Hematopoietic multipotent progenitor cell treated with erythropoietin and hydrocortisone succinate and interleukin-3 and kit ligand, for 4 days (in vitro differentiated cells): ENCODE measurements at places on chromosomes 12 and 14.

- DNase-seq = no peak
Observed at GRCh38 chr12:97943359-97943758, 480.8 kb downstream of the RMST start.

- DNase-seq = no peak
Observed at GRCh38 chr14:49512147-49512551, 74.0 kb downstream of the RPS29 start.

- DNase-seq = no peak
Observed at GRCh38 chr12:118326991-118327390, 45.7 kb downstream of the TAOK3 start.

DNA sequence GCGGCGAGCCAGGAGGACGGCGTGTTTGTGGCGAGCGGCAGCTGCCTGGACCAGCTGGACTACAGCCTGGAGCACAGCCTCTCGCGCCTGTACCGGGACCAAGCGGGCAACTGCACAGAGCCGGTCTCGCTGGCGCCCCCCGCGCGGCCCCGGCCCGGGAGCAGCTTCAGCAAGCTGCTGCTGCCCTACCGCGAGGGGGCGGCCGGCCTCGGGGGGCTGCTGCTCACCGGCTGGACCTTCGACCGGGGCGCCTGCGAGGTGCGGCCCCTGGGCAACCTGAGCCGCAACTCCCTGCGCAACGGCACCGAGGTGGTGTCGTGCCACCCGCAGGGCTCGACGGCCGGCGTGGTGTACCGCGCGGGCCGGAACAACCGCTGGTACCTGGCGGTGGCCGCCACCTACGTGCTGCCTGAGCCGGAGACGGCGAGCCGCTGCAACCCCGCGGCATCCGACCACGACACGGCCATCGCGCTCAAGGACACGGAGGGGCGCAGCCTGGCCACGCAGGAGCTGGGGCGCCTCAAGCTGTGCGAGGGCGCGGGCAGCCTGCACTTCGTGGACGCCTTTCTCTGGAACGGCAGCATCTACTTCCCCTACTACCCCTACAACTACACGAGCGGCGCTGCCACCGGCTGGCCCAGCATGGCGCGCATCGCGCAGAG lies 873 bp downstream of the PLXNC1 start:
- peak; percentile 80 for DNase-seq

DNA sequence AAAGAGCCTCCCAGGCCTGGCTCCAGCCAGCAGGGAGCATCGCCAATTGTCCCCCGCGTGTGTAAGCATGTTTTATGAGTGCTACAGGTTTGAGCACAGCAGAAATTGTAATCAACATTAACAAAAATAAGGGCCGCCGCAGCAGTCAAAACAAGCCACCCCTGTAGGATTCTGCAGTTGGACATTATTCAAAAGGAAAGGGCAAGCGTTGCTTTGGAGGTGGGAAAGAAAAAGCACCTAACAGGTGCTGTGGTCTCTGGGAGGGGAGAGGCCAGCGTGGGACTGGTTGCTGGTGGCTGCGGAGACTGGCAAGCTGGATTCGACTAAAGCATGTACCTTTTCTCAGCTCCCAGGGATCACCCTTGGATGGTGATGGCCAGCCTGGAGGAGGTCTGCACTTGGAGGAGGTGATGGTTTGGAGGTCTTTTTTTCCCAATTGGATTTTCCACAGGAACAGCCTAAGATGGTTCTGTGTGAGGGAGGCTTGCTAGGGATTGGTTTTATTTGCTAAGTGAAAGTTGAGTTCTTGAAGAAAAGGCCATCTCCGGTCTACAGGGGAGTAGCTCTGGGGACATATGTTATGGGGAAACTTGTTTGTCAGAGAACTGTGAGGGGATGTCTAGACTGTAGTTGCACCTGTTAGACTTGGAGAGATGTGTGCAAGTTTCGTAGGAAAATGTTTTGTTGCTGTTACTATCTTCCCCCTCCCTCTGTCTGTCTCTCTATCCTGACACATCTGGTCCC lies 2.0 kb downstream of the DYRK2 start:
- DNase-seq = peak; percentile 20

- no peak for DNase-seq
Observed at GRCh38 chr14:94379291-94380224, 8.8 kb downstream of the SERPINA1 start.

DNA sequence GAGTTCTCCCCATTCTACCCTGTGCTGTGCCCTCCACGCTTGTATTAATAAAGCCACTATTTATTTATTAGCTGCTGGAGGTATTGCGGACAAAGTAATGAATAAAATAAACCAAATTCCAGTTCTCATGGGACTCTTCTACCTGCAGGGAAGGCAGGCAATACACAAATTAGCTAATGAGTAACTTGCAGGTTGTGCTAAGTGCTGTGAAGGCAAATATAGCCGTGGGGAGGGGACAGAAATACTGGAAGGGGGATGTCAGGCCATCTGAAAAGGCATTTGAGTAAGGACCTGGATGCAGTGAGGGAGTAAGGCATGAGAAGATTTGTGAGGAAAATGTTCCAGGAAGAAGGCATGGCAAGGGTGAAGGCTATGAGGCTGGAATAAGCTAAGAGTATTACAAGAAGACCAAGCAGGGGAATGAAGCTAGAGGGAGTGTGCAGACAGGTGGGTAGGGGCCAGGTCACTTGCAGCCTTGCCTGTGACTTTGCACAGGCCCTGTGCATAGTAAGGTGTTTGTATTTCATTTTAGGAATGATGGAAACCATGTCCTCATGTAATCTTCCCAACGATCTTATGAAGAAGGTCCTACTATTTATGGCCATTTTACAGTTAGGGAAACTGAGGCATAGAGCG lies 167.5 kb downstream of the PTPN11 start:
- DNase-seq = no peak

DNA sequence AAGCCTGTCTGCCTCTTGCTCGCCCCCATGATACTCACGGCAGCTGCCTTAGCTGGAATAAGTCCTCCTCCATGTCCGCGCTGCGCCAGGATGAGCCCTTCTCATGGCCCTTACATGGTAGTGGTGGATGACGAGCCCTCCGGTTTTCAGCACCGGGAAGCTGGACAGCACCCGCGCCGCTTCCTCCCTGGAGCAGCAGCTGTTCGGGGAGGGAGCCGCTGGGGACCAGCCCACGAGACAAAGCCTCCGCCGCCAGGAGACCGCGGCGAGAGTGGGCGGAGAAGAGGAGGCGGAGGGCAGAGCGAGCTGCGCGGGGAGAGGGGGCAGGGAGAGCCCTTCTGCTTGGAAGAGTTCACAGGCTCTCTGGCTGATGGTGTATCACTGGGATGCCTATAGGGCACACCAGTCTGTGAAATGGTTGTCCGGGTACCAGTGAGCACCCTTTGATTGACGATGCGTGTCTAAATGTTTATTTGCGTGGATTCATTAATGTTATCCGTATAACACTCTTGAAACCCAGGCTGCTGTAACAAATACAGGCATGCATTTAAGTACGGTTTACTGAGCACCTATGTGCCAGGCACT lies at the start of gene SVOP:
SVOP (minus strand) TSS at position 273 of the 585 bp plus-strand sequence; CDS start at position 73, 200 bp downstream.
- DNase-seq = peak; percentile 87
